ENCODE measurements at places on chromosomes 4 and X.

GRCh38 chrX:44036336-44036735 is 63.1 kb upstream of the NDP start:
- no peak for DNase-seq

DNA sequence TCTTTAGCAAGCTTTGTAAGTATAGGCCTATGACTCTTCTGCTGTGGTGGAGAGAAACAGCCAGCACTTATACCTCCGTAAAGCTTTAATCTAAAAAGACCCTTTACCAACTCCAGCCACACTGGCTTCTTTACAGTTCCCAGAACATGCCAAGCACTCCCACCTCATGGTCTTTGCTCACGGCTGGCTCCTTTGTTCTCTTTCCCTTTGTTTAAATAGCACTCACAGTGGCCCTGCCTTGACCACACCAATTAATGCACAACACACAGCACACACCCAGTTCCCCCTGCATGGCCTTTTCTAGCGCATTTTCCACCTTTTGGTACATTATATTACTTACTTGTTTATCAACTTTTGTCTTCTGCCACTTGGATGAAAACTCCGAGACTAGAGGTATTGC is 18.9 kb downstream of the PPID start:
- no peak for DNase-seq

DNA sequence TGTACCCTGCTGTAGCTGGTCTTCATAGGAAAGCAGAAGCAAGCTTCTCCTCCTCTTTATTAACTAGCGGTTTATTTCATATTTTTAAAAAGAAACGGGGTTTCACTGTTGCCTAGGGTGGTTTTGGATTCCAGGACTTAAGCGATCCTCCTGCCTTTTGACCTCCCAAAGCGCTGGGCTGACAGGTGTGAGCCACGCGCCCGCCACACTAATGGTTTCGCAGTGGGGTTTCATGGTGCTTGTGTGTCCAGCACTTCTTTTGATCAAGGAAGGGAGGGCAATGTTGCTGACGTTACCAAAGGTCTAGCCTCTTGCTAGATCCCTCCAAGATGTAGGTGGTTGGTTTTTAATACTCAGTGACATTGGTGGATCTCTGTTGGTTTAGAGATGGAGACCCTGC is 1.4 kb downstream of the MAEA start:
- DNase-seq = no peak

GRCh38 chr4:79421483-79421882 is 13.5 kb upstream of the GK2 start:
- no peak for DNase-seq

DNA sequence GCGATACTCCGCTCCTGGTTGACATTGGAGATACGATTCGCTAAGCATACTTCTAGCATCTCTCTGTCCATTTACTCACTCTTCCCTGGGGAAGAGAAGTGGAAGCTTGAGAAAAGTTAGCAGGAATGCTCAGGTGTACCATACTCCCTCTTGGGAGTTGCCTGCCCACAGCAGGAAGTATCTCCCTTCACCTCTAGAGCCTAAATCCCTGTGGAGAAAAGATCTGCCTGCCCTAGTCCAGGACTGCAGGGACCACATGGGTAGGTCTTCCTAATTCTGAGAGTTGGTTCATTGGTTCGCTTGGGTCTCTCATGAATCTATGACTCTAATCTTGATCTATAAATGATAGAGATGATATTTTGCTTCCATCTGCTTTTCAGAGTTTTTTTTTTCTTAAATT is 26.3 kb upstream of the MAPK10 start:
- no peak for DNase-seq

GRCh38 chr4:71253545-71253944 is 85.3 kb upstream of the SLC4A4 start:
- no peak for DNase-seq

GRCh38 chrX:124415115-124415800 is 68.9 kb downstream of the SH2D1A start:
- DNase-seq = no peak

GRCh38 chr4:158492391-158492790 is 29.3 kb upstream of the RXFP1 start:
- DNase-seq = no peak

DNA sequence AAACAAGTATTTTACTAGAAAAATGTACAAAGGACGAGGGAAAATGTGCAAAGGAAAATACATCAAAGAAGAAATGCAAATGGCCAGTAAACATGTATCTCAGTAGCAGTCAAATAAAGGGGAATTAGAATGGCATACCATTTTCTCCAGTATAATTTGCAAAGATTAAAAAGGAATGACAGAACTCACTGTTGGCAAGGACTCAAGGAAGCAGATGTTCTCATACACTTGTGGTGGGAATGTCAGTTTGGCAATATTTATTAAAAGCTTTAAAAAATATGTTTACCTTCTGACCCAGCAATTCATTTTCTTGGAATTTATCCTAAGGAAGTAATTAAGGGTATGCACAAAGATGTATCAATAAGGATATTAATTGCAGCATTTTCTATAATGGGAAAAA is 7.6 kb downstream of the CLCN5 start:
- DNase-seq = no peak

- DNase-seq = no peak
Observed at GRCh38 chr4:5933116-5933515, 40.2 kb upstream of the CRMP1 start.

GRCh38 chr4:186227221-186227620 is at the start of gene KLKB1:
Gene KLKB1, plus strand, starts transcription at chr4:186227507. Its CDS starts 689 bp downstream, at chr4:186228196.
- no peak for DNase-seq

DNA sequence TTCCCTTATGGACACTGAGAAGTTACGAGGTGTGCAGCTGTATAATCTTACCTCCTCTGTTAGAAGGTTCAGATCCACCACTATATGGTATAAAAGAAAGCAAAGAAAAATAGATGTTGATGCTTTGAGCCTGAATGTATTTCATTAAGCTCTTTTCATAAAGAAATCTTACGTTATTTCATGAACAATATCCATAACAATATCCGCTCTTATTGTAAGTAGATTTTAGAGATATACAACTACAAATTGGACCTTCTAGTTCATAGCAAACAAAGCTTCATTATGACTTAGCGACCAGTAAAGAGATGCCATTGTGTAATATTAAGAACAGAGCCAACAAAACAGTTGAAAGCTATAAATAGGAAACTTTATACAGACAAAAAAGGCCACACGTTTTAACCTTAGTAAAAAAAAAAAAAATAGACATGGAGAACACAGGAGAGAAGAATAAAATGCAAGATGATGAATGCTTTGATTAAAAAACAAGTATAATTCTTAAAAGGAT is 203.6 kb downstream of the PDGFC start:
- DNase-seq = no peak

DNA sequence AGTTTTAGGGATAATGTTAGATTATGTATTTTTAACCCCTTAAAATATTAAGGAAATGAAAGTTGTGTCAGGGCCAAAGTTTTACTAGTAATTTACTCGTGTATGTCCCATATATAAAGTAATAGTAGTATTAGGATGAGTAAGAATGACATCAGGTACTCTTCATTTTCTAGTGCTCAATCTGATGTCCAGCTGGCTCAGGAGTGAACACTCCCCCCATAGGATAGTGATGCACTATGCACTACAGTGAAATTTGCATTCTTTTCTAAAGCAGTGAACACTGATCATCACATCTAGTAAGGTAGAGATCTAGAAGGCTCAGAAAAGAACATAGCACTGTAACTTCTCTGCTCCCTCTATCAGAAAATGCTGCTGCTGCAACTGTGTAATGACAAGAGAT is 409.7 kb downstream of the GLUD2 start:
- no peak for DNase-seq

GRCh38 chr4:16264798-16265197 is 38.5 kb upstream of the TAPT1 start:
- no peak for DNase-seq

- DNase-seq = no peak
Observed at GRCh38 chr4:180832073-180832472, 1411.1 kb upstream of the TENM3 start.

DNA sequence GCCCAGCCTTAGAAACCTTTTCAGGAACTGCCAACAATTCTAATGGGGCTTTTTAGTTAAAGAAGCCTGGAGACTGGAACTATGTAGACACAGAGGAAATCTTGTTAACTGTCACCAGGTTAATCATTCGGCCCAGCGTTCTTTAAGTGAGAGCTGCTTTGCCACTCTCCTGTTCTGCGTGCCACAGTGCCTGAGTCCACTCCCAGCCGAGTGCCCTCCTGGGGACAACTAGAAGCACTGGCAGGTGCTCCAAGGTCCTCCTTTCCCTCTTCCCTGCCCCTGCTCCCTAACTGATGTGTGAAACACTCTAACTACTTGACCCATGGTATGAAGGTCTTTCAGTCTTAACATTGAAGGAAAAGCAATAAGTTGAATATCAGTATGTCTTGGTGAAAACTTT is 151.2 kb upstream of the TLL1 start:
- no peak for DNase-seq

- DNase-seq = no peak
Observed at GRCh38 chrX:151402719-151403390, 5.8 kb downstream of the VMA21 start.

- DNase-seq = no peak
Observed at GRCh38 chr4:158904815-158905214, 136.0 kb downstream of the FNIP2 start.

DNA sequence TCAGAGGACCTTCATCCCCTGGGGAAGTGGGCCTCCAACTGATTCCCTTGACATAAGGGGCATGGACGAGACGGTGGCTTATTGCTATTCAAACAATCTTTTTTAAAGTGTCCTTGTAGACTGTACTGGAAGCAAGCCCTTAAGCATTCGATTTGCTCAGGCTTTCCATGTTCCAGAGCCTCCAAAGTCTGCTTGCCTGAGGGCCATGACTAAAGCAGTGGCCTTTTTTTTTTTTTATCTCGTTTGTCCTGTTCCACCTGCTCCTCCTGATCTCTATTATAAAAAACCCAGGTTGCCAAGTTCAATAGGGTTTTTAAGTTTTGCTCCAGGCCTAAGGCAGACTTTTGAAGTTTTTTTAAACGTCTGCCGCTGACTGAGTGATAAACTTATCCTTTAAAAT is 103.7 kb upstream of the AADAT start:
- no peak for DNase-seq

DNA sequence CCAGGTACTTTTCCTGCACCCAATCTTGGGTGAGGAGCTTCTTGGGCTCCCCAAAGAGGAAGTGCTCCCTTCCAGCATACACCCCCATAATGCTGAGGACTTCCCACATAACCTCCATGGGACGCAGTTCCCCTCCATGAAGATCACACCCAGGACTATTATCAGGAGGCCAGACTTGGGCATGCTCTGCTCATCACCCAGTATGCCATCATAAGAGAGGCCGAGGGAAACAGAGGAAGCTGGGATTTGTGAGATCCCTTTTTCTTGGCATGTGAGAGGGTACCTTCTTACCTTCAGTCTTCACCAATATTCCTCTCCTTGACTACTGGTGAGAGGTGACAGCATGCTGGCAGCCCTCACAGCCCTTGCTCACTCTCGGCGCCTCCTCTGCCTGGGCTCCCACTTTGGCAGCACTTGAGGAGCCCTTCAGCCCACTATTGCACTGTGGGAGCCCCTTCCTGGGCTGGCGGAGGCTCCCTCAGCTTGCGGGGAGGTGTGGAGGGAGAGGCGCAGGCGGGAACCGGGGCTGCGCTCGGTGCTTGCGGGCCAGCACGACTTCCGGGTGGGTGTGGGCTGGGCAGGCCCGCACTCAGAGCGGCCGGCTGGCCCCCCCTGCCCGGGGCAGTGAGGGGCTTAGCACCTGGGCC is 15.7 kb upstream of the HSFX1 start:
- DNase-seq = no peak

- no peak for DNase-seq
Observed at GRCh38 chrX:3262901-3263300, 83.6 kb downstream of the MXRA5 start.

- no peak for DNase-seq
Observed at GRCh38 chr4:118033148-118034052, 886 bp upstream of the NDST3 start.

DNA sequence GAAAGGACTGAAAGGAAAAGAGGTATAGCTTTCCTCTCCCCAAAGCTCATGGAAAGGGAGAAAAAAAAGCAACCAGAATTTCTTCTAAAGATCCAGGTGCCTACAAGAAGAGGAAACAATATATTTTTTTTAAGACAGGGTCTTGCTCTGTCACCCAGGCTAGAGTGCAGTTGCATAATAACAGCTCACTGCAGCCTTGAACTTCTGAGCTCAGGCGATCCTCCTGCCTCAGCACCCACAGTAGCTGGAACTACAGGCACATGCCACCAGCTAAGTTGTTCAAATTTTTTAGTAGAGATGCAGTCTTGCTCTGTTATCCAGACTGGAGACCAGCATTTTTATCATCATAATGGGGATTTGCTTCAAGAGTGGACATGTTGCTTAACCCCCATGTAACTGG is 30.5 kb upstream of the BBS12 start:
- DNase-seq = no peak

DNA sequence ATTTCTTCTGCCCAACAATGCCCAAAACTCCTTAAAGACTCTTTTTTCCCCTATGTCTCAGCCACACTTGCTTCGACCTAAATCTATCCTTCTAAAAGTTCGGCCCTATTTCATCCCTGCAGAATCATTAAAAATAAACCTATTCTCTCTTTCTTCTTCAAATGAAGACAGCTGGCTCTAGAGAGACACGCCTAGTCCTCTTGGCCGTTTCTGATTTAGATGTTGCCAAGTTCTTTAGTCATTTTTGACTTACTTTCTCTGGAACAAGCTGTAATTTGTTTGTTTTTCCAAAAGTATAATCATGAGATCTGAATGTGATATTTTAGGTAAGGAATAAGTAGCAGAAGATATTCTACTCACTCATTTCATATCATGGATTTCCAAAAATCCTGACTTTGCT is 211.6 kb downstream of the CENPC start:
- DNase-seq = no peak

- no peak for DNase-seq
Observed at GRCh38 chr4:126869967-126870366, 762.8 kb upstream of the INTU start.

DNA sequence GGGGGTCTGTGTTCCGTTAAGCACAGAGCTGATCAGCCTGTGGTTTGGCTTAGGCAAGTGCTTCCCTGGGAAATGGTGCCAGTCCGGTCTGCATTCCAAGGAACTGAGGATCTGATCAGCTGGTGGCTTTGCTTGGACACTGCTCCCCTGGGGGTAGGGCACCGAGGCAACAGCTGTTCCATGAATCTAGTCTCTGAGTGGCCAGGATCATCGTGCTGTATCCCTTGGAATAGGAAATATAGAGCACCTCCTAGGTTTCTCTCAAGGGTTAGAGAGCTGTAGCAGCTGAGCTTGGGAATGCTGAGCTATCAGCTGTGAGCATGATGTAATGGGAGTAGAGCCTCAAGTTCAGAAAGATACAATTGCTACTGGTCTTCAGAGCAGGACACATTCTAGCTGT is 863.9 kb downstream of the RAPGEF2 start:
- no peak for DNase-seq

DNA sequence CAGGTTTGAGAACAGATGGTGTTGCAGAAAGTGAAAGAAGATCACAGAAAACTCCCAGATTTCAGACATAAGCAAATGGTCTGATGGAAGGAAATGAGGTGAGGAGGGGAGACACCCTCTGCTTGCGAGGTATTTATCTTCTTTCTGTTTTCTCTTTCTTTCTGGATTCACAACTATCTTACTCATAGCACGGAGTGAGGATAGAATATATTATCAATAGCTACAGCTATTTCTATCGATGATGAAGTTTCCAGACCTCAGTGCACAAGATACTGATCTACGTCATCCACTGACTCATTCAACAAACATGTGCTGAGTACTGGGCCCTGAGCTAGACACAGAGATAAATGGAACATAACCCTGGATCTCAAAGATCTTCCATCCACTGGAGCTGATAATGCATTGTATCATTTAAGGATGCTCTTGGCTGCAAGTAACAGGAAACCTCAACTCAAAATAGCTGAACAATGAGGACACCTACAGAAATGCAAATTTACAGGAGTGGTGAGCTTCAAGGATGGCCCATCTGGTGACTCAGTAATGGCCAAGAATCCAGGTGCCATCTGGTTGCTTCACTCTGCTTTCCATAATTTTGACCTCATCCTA is 21.2 kb downstream of the SLC2A9 start:
- DNase-seq = no peak
